ENCODE measurements at places on chromosomes 2 and 18.

GRCh38 chr2:134137182-134137611, 116.7 kb upstream of the MGAT5 start:
- no peak for DNase-seq

DNA sequence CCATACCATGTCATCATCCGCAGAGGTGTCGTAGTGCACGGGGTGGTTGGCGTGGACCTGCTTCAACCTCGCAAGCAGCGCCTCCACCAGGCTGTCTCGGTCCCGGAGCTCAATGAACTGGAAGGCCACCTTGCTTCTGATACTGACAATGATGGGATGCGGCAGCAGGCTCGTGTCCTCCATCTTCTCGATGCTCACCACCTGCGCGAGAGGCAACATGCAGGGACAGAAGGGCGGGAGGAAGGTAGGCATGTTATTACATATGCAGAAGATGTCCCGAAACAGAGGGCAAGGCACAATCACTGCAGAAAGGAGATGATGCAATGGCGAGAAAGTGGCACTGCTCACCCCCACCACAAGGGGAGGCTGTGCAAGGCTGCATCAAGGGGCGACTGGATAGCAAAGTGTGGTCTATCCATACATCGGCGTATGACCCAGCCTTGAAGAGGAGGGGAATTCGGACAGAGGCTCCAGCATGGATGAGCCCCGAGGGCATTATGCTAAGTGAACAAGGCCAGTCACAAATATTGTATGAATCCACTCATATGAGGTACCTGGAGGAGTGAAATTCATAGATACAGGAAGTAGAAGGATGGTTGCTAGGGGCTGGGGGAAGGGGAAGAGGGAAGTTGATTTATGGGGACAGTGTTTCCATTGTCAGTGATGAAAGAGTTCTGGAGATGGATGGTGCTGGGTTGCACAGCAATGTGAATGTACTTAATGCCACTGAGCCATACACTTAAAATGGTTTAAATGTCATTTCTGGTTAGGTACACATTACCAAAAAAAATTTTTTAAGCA, 36.6 kb downstream of the RPL31 start:
- no peak for DNase-seq

DNA sequence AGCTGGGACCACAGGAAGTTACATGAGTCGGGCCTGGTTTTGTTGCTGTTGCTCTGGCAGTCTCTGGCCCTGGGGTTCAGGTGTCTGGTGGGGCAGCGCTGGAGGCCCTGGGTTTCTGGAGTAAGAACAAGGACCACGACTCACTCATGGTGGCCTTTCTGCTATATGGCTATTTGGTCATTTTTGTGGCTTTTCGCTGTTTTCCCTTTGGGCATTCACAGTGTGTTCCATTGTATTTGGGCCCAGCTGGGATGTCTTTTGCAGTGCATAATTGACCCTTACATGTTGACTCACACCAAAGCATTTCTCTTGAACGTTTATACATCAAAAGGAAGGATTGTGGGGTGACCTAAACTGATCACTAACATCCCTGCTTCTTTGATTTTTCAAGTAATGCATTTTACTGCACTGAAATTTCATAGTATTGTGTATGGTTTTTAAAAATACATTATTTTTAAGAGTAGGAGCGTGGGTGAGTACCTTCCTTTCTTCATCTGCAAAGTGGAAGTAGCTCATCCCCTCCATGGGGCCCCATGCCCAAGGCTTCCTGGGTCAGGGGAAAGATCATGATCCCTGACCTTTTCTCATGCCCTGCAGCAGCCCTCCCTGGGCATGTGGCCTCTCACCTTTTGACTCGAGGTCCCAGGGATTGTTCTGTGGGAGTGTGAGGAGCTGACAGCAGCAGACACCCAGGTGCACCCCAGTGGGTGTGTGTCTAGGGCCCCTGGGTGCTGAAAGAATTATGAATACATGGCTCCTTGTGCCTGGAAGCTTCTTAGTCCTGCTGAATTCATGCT, 225.5 kb downstream of the AGAP1 start:
- DNase-seq, result no peak

DNA sequence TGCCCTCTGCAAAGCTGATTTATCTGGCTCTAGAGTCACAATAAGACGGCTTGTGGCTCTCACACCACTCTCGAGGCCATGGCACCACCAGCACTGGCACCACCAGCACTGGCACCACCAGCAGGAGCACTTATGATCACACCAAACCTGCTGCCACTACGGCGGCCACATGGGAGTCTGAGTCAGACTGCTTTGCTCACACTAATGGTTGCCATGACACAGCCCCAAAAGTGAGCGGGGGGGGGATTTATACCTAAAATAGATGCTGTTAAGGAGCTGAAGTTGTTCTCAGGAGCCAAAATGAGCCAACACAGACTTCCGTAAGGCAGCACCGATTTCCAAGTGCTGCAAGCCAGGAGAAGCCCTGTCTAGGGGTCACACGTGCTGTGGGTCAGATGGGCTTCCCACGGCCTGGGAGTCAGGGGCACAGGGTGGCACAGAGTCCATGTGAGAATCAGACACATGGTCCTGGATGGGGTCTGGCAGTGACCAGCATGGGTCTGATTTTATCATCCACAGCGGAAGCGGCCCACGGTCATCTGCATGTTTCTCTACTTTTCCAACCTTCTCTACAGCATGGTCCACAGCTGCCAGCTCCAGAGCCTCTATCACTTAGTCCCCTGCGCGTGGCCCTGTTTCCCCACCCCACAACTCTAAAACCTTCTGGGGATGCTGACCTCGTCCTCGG, 16.7 kb downstream of the DNMT3A start:
- no peak for DNase-seq

DNA sequence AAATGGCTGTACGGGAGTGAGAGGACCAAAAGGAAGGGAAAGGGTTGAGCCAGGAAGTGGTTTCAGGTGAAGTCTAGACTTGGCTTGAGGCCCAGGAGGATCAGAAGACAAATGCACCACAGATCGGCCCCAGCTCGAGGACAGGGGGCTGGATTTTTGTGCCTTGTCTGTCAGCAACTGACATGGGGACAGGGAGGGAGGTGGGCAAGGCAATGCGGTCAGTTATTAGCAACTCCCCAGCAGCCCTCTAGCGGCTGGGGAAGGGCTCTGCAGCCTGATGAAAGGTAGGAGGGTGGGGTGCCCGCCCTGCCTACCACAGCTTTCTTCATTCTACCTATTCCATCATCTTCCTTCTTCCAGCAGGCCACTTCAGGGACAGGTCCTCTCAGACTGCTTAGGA, 50.0 kb downstream of the CPO start:
- peak; percentile 10 for DNase-seq

GRCh38 chr2:156398176-156398575, 38.0 kb upstream of the GPD2 start:
- no peak for DNase-seq

DNA sequence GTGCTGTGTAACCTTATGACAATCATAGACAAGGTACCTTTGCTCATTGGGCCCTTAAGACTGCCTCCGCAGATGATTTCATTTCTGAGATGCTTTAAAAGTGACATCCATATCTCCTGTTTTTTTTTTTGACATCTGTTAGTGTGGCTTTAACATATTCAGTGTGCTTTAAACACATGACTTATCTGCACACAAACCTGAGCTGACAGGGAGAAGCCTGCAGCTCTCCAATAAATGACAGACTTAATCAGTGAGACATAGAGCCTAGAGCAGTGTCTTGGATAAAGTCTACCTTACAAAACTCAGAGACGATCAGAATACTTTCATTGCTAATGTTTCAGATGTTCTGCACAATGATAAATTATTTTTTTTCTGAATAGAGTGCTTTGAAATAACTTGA, 130.7 kb downstream of the UBE2E3 start:
- DNase-seq, result no peak

- DNase-seq, result no peak
Observed at GRCh38 chr2:66660804-66661203, 225.9 kb downstream of the MEIS1 start.

DNA sequence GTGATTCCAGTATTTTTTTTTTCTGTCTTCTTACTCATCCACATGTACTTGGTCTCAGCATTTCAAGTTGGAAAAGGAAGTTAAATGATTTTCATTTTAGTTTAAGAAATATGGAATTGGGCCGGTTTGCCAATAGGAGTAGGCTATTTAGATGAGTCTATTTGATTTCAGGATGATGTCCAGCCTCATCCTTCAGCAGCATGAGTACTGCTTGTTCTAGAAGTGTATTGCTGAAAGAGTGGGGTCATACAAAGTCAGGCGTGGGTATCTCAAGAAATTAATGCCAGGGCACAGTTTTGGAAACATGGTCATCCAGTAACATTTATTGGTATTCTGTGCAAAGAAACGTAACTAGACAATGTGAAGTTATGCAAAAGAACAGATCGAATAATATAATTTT, 44.9 kb upstream of the MSTN start:
- no peak for DNase-seq

DNA sequence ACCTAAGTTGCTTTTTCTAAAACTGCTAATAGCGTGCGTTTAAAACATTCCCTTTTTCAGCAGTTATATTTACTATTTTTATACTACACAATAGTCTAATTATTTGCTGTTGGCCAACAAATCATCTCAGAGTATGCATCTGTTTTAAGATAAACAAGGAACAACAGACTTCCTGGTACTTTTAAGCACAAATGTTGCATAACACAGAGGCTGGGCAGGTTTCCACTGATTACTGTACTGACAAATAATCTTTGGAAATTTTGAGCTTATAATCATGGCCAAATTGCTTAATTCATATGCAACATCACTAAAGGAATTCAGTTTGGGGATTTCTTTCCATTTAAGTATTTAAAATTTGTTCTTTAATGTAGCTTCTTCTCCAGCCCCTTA, 737.4 kb upstream of the SALL3 start:
- DNase-seq, result peak; percentile 40

DNA sequence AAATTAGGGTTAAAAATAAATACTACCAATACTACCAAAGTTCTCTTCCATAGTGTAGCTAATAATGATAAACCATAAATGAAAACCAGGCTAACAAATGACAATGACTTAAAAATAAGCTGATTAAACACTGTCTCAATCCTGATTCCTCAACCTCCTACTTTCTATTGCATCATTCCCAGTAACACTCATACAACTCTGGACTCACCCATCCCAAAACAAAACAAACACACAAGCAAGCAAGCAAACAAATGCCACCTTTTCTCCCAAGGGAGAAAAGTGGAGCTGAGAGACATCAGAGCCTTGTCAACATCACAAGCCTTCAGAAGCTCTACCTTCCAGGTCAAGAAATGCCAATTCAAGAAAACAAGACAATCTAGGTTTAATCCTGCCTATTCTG, 620.7 kb downstream of the NYAP2 start:
- no peak for DNase-seq

GRCh38 chr18:21914739-21915319, 174.2 kb downstream of the MIB1 start:
- DNase-seq, result peak; percentile 16

DNA sequence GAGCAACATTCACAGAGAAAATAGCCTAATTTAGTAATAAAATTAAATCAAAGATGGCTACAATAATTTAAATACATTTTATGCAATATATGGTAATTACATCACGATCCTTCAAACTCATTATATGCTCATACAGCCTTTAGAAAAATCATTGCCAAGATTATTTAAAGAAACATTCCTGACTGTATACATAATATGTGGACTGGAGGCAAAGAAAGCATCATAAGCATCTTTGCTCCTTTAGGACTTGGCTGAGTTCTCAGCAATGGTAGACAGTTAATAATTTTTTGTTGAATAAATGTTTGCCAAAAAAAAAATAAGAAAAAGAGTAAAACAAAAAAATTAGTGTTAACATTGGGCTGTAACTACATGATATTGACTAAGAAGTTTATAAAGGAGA, 26.9 kb downstream of the NCKAP5 start:
- DNase-seq, result no peak

GRCh38 chr2:188494906-188495305, 203.2 kb downstream of the GULP1 start:
- DNase-seq, result no peak

GRCh38 chr2:160650196-160651118, 156.8 kb upstream of the RBMS1 start:
- no peak for DNase-seq
